ENCODE measurements at places on chromosomes 11 and 22.

DNA sequence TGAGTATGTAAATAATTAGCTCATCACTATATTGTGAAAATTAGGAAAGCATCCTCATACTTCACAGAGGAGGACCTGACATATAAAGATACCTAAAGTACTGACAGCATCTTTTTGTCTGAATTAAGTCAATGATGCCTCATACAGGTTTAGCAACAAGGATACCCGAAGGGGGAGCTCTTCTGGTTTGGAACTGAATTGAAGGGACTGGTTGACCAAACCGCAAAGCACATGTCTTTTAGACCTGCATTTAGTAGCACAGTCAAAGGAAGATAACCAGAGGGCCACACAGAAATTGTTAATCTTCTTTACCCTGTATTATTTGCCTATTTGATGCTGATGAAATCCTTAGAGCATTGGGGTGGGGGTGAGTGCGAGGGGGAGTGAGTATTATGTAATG lies 12.9 kb upstream of the WT1 start:
- no peak for DNase-seq

- DNase-seq: no peak
These were observed 101.8 kb upstream of the GAL start for GRCh38 chr11:68582416-68583040.

- DNase-seq: no peak
These were observed 10.0 kb upstream of the TIMP3 start for GRCh38 chr22:32791485-32791884.

- DNase-seq: no peak
These were observed 670 bp downstream of the LSP1 start for GRCh38 chr11:1853376-1854131.

- no peak for DNase-seq
These were observed 37.0 kb downstream of the TSKU start for GRCh38 chr11:76820184-76820566.

- no peak for DNase-seq
These were observed 39.8 kb upstream of the NNMT start for GRCh38 chr11:114256176-114256966.

GRCh38 chr22:27842201-27842600 lies 40.6 kb upstream of the MN1 start:
- DNase-seq: no peak
